ENCODE measurements at places on chromosomes 11 and 22.

- DNase-seq, result no peak
Measured at GRCh38 chr11:96863520-96863919, 473.7 kb downstream of the JRKL start.

GRCh38 chr11:128859563-128860441, 7.3 kb downstream of the KCNJ1 start:
- DNase-seq, result peak; percentile 47

DNA sequence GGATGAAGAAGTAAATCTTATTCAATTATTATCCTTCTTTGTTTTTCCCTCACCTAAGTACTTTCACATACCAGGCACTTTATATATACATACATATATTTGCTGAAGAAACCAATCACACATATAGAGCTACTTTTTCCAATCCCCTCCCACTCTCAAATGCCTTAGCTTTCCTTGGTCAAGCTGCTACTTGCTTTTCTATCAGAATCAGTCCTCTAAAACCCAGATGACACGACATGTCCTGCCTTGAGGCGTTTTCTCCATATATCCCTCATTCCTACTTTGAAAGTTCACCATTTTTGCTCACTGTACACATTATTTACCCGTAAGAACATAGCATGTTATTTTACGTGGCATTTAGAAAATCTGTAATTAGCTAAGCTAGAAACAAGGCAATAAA, 5.4 kb downstream of the RAB38 start:
- no peak for DNase-seq

GRCh38 chr11:34205326-34206035, 100.1 kb downstream of the NAT10 start:
- no peak for DNase-seq

GRCh38 chr11:45345491-45345890, 59.4 kb upstream of the SYT13 start:
- no peak for DNase-seq

GRCh38 chr11:10301656-10302358, 3.1 kb upstream of the ADM start:
- DNase-seq, result no peak

- DNase-seq, result no peak
Measured at GRCh38 chr11:120938260-120938659, 85.6 kb upstream of the TBCEL start.

GRCh38 chr11:67261946-67262681, 4.2 kb upstream of the GRK2 start:
- no peak for DNase-seq

GRCh38 chr11:61480994-61481335, 27.6 kb upstream of the LRRC10B start:
- DNase-seq, result no peak

- DNase-seq, result no peak
Measured at GRCh38 chr11:133515107-133515506, 17.2 kb downstream of the OPCML start.

DNA sequence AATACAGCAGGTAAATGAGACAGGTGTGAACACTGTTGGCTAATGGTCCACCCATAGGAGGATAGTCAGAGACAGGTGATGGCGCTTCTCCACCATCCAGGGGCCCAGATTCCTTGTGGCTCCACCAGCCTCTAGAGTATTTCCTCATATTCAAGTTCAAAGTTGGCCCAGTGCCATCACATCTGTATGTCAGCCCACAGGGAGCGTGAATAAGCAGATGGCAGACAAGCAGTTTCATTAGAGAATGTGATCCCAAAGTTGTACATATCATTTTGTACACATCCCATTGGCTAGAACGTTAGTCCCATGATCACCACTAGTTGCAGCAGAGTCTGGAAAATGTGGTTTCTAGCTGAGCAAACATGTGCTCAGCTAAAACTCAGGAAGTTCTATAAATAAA, 11.0 kb upstream of the CWF19L2 start:
- DNase-seq, result no peak

GRCh38 chr22:22060200-22061084, 77.9 kb upstream of the TOP3B start:
- peak; percentile 37 for DNase-seq

DNA sequence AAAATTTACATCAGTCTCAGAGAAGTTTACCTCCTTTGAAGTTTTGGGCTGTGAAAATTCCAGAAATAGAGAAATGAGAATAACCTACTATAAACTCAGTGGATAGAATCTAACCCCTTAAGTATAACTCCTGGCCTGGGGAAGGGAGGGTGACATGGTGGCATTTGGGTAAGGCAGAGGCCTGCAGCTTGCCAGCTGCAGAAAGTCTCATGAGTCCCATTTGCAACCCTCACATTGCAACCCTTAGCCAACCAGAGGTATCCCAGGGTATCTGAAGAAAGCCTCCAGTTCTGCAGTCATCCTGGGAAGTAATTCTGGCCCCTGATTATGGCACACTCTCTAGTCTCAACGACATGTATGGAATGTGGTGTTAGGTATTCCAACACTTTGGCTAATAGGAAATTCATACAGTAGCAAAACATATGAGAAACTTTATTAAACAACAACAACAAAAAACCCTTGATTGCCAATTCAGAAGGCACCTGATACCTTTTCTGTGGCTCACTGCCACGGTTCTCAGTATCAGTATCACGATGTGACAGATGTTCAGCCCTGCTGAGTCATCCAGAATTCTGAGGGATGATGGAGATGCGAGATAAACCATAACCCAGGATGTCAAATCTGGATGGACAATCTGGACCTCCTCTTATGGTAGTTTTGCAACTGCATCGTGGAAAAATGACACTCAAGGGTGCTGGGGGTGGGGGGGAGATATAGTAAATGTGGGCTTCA, 743.4 kb downstream of the NELL1 start:
- DNase-seq, result no peak
